MCF 10A (cell line): ENCODE measurements at places on chromosomes 7 and 10. TPM values are rescaled to one million over a fixed set of nuclear protein-coding genes. Genes with fewer than 3 reads are reported as not detected.

Gene ECHDC3
- 21.7 and 25.5 TPM in 2 replicates for total RNA-seq

Gene EN2
- total RNA-seq, result not detected in 2 replicates

Gene CH25H
- not detected in 2 replicates for total RNA-seq

Gene CDCA7L
- 21.7 and 43.6 TPM in 2 replicates for total RNA-seq

Gene ITPRID1
- not detected in 2 replicates for total RNA-seq

Gene SEMA3C
- 91.0 and 140 TPM in 2 replicates for total RNA-seq
